ENCODE measurements at places on chromosomes 2 and 18. TPM values are rescaled to one million over a fixed set of nuclear protein-coding genes. Genes with fewer than 3 reads are reported as not detected.
A peak's percentile ranks its signal among the peaks of the same experiment; 100 is the strongest.

DNA sequence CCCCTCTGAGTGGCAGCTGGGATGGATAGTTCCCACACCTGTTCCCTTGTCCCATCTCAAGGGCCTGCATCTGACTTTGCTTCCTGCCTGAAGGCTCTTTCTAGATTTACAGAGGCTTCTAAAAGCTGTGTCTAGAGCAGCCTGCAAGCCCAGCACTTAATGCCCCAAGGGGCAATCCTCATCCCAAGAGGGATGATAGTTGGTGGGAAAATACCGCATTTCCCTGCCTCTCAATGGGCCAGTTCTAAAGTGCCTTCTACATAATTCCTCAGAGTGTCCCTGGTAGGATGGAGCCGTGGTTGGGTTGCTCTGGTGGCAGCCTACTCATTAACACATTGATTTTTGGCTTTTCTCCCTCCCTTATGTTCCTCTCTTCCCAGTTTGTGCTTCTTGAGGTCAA is 29.5 kb downstream of the LAMA3 start:
- peak; percentile 49 for DNase-seq

GRCh38 chr2:148298196-148298595 is 277.3 kb downstream of the MBD5 start:
- DNase-seq: no peak

GRCh38 chr2:240518981-240519380 is 38.8 kb downstream of the ANKMY1 start:
- no peak for DNase-seq

- DNase-seq: no peak
Observed at GRCh38 chr2:85925216-85925671, 36.5 kb upstream of the ST3GAL5 start.

Gene UGT1A3
- total RNA-seq: not detected

- peak; percentile 82 for DNase-seq
Observed at GRCh38 chr18:21163647-21164547, 52.3 kb upstream of the ROCK1 start.

DNA sequence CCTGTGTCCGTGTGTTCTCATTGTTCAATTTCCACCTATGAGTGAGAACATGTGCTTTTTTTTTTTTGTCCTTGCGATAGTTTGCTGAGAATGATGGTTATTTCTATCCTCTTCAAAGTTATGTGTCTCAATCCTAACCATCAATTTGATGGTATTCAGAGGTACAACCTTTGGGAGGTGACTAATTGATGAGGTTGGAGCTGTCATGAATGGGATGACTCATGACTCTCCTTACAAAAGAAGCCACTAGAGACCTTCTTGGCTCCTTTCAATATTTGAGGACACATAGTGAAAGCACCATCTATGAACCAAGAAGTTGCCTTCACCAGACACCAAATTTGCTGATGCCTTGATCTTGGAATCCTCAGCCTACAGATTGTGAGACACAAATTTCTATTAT is 677.1 kb upstream of the DDX18 start:
- no peak for DNase-seq

- DNase-seq: peak; percentile 54
Observed at GRCh38 chr2:219997341-219997851, 370.0 kb downstream of the SLC4A3 start.

Gene SUMO1
- total RNA-seq: 276 TPM

Gene ELOA2
- total RNA-seq: not detected

- DNase-seq: no peak
Observed at GRCh38 chr2:218472988-218473387, 54.1 kb downstream of the VIL1 start.

DNA sequence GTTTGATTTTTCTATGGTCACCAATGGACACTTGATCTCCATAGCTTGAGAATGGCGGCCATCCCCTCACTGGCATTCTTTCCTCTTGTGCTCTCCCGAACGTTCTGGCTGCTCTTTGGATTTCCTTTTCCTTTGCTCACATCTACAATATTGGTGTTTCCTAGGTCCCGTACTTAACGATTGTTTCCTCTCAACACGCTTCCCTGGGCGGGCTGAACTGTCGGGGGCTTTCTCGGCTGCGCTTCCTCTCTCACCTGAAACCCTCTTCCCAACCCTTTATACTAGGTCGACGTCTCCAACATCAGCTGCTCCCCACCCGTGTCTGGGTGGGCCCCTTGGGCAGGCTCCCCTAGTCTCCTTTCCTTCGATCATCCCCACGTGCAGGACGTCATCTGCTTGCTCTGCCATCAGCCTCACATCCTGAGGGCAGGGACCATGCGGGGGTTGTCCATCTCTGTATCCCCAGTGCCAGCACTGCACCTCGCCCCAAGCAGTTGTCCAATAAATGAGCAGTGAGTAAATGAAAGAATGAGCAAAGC is 634 bp upstream of the DIS3L2 start:
- no peak for DNase-seq
